ENCODE measurements at places on chromosomes 11 and 22.

GRCh38 chr22:38171927-38172831, 9.5 kb downstream of the PLA2G6 start:
- DNase-seq, result no peak

DNA sequence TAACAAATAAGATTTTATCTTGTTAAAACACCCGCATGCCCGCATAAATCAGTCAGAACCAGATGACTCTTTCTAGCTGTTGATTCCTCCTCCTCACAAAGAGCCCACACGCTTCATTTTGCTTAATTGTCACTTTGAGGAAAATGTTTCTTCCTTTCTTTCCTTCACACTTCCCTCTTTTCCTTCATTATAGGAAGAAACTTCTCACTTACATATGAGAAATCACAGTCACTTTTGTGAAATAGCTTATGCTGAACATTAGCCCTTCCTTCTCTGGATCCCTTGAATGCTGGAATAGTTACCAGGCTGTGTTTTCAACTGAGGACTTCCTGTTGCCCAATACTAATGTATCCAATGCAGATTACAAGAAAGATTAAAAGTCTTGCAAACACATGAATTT, 5.8 kb downstream of the MS4A6E start:
- no peak for DNase-seq

DNA sequence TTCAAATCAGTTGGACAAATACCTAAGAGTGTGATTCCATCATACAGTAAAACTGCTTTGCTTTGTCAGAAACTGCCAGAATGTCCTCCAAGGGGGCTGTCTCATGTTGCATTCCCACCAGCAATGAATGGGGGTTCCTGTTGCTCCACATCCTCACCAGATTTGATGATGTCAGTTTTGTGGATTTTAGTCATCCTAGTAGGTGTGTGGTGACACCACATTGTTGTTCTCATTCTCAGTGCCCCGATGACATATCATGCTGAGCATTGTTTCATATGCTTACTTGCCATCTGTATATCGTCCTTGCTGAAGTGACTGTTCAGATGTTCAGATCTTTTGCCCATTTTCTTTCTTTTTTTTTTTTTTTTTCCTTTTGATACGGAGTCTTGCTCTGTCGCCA, 37.0 kb downstream of the CDPF1 start:
- no peak for DNase-seq

DNA sequence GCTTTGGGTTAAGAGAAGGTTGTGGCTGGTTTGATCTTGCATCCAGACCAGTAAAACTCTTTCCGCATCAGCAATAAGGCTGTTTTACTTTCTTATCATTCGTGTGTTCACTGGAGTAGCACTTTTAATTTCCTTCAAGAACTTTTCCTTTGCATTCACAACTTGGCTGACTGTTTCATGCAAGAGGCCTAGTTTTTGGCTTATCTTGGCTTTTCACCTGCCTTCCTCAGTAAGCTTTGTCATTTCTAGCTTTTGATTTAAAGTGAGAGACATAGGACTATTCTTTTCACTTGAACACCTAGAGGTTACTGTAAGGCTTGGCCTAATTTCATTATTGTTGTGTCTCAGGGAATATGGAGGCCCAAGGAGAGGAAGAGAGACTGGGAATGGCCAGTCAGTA, 144.5 kb downstream of the UVRAG start:
- DNase-seq, result no peak

Data from NCI-H1436 treated with DMSO at 0.1 percent for 48 hours (cell line).